ENCODE measurements at places on chromosomes 12 and 14.

DNA sequence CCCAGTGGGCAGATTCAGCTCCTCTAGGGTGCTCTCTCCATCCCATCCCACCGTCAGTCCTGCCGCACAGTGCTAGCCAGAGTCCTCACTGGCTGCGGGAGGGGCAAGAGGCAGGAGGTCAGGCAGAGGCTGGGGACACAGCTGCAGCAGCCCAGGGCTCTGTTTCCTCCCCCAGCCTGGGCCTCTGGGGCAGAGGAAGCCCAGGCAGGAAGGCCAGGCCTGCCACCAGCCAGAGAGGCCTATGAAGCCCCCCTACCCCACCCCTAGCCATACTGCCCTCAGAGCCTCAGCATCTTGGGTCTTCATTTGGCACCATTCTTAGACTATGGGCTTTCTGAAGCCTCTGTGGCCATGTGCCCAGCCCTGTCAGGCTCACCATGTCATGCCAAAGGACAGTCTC is 3.4 kb downstream of the ACVRL1 start:
- no peak for DNase-seq

- DNase-seq = no peak
Observed at GRCh38 chr12:53171725-53172329, 8.7 kb upstream of the ZNF740 start.

- no peak for DNase-seq
Observed at GRCh38 chr14:96249029-96249428, 7.0 kb upstream of the BDKRB1 start.

GRCh38 chr12:66032739-66033138 is 97.8 kb downstream of the LLPH start:
- DNase-seq = no peak

DNA sequence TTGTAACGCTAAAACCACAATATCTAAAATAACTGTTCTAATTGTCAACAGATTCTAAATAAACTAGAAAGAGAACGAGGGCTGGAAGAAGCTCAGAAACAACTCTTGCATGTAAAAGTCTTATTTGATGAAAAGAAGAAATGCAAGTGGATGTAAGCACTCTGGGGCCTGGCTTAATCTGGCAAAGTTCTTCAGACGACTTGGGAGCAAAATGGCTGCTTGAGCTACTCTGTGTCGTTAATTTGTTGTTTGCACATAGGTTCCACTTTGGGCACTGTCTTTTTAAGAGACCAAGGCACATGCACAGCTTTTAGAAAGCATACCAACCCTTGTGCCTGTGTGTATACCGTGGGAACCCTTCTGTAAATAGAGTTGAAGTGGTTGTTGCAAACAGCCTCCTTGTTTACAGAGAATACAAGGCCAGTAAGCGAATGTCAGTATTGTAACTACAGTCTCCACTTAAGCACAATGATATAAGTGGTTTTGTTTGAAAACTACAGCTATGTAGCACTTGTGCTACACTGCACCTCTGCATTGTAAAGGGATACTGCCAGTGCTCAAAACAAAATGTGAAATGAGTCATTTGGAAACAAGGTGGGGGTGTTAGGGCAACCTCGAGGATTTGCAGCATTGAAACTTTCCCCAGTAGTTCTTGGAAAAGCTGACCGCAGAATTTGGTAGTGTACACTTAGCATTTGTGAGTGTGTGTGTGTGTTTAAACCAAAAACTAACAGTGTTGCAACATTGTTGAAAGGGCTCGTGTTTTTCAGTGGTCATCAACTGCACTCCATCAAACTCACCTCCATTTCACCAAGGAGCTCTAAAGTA is 154.3 kb downstream of the CEP83 start:
- DNase-seq = no peak

DNA sequence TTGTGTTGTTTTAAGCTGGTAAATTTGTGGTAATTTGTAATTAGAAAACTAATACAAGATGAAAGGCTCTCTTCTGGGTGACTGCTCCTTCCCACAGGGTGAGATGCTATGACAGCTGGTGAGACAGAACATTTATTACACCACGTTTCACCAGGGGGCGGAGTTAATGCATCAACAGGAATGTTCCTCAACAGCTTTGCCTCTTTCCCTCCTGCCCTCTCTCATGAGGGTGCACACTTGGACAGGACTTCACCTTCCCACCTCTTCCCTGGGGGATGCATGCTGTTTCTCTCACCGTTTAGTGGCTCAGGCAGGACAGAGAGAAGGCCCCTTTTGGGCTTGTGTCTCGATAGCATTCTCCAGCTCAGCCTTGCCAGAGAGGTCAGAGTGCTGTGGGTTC is 13.4 kb upstream of the PPP1R1A start:
- DNase-seq = no peak

DNA sequence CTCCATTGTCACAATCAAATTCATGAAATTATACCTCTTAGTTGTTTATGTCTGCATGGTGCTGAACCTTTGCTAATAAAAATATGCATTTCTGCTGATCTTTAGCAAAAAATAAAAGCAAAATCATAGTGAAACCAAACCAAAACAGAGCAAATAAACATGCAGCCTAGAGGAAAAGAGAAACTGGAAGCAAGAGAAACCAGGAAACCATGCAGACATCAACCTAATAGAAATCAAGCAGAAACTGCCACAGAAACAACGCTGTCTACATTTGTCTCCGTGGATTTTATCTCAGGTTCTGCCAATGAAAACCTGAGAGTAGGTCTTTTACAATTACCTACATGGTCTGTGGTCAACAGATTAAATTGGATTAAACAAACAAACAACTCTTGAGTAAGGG is 173.7 kb downstream of the SYT10 start:
- DNase-seq = no peak

DNA sequence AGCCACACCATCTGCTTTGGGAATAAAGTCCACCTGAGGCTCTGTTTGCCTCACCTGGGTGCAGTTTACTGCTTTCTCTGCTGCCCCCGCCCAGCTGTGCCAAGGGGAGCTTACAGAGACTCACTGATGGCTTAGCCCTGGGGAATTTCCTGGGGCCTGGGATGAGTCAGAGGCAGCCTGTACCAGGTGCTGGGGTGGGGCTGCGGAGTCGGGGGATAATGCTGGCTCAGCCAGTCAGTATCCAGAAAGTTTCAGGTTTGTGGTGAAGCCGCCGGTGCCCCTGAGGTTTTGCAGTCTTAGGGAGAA is 22.3 kb downstream of the PLEKHG3 start:
- DNase-seq = no peak
